Hypothalamus (tissue), 51 donors: ENCODE measurements at places on chromosomes 16 and 17.
A peak's percentile ranks its signal among the peaks of the same experiment; 100 is the strongest.

- peak; percentile 47 for DNase-seq
These were observed 727 bp downstream of the CORO7 start for GRCh38 chr16:4415538-4416199.

DNA sequence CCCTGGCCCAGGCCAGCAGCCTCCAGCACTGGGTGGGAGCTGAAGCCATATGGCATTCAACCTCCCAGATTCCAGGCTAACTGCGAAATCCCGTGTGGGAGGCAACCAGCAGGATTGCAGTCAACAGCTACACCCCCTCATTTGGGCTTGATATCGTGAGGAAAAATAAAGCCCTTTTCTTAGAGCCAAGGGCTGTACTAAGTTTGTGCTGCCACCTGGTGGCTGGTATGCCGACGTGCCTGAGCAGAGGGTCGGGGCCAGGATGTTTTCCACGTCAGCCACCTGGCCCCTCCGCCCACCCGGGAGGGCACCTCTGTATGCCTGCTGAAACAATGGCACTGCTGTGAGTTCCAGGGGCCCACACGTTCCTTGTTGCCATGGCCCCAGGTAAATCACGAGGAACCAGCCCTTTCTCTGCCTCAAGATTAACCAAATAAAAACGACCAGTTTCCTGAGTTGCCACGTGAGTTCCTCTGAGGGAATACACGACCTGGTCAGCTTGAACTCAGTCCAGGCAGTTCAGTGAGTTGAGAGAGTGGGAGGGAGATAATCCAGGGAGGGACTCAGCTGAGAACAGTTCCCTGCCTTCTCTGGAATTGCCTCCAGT is 9.0 kb downstream of the TMEM98 start:
- DNase-seq: no peak

DNA sequence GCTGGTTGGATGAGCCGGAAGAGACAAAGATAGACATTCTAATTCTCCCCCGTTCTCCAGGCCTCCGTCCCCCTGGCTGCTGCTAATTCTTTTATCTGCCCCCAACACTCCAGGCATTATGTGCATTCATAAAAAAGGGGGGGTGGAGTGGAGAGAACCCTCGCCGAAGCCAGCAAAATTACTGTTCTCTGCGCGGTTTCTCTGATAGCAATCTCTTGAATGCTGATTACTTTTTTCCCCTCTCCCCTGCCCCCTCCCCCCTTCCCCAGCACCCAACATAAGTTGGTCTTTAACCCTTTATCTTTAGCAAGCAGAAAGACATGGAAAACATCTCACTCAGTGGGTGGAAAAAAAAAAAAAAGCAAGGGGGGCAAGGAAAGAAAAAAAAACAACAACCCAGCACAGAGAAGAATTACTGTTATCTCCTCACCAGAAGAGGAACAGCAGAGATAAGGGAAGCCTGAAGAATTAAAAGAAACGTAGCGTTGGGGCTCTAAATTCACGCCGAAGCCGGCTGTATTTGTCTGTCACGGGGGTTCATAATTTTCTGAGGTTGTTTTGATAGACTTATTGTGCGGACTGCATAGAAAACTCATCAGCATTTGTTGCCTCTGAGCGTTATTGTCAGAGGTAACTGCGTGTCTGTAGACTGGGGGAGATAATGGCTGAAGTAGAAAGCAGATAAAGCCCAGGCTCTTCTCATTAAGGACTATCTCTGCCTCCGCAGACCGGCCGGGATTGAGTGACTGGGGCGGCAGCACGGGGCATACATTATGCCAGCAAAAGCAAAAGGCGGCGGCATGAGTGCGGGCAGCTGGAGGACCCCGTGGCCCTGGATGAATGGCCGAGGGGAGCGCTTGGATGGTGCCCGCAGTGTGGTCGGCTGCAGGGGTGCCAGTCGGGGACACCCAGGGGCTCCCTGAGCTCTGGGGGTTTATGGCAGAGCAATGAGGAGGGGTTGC is 126.9 kb downstream of the MRM1 start:
- no peak for DNase-seq

- no peak for DNase-seq
These were observed at the start of gene EVI2A for GRCh38 chr17:31321481-31321880. Gene EVI2A (minus strand): TSS chr17:31321622. CDS start chr17:31319013, 2,609 bp downstream.

DNA sequence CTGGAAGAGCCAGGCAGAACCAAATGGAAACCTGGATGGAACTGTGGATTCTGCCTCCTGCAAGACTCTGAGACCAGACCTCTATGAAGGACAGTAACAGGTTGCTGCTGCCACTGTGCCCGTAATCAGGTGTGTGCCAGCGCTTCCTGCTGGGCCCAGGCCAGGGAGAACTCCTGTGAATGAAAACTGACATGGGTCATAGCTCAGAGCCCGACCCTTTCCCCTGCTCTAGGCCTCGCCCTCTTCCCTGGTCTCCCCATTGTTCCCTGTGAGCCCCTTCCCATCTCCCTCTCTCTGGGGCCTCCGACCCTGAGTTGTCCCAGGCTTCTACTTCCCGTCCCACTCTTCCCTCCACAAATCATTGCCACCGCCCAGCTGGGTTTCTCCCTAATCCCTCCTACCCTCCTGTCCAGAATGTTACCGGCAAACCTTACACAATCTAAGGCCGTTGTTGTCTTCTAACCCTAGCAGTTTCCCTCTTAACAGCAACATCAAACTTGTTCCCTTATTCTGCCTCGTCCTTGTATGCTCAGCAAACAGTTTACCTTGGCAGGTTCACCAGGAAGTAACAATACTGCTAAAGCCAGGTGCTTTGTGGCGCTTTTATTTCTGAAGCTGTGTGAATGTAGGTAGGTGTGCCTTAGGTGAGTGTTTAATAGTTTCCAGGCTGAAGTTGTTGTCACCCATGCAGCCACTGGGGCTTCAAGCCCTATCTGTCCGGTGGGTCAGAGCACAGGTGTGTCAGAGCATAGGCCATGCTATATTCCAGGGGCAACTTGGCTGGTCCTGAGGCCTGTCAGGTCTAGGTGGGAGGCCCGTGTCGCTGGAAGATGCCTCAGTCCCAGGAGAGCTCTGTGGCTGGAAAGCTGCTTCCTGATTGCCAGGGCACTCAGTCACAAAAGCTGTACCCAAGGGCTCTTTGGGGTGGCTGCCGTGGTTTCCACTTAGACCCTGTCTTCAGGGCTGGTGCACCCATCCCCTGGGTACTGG is 32.0 kb downstream of the SMPD3 start:
- no peak for DNase-seq

GRCh38 chr17:17485420-17485819 is 8.6 kb downstream of the MED9 start:
- DNase-seq: no peak

DNA sequence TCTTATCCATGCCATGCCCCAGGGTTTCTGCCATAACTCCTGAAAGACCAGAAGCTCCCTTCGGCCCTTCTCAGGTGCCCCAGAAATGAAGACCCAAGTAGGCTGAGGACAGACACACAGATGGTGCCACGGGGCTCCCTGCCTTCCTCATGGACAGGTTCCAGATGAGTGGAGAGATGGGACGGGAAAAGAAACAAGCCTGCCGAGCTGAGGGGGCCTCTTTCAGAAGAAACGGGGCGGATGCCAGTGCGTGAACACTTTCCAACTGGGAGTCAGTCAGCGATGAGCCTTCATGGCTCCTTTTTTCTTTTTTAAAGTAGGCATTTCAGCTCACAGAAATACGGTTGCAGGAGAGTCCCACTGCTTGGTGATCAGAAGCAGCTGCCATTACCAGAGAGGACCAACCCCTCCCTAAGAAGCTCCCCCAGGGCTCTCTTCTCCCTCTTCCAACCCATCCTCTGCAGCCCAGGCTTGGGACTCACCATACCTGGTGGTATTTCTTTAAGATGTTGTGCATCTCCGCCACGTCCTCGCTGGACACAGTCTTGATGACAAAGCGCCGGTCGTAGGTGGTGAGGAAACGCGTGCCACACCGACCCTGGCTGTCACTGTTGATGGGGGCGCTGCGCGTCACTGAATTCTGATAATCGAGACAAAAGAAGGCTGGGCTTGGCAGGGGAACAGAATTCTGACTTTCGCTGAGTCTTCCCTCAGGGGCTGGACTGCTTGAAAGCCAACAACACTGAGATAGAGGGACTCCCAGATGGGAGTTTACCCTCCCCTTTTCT is 19.2 kb downstream of the PIP4K2B start:
- DNase-seq: no peak

DNA sequence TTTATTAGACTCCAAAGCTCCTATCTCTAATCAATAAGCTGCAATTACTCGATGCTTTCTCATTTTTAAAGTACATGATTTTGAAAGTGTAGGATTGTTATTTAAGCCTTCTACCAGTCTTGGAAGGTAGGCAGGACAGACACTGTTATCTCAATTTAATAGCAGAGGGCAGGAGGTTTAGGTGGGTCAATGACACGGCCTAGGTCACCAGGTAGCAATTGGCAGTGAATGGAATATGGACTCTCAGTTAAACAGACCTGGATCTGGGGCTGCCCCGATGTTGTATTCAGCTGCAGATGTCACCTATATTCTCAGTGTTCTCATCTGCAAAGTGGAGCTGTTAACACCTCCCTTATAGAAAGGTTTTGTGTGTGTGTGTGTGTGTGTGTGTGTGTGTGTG is 124.4 kb upstream of the ANKFN1 start:
- no peak for DNase-seq

DNA sequence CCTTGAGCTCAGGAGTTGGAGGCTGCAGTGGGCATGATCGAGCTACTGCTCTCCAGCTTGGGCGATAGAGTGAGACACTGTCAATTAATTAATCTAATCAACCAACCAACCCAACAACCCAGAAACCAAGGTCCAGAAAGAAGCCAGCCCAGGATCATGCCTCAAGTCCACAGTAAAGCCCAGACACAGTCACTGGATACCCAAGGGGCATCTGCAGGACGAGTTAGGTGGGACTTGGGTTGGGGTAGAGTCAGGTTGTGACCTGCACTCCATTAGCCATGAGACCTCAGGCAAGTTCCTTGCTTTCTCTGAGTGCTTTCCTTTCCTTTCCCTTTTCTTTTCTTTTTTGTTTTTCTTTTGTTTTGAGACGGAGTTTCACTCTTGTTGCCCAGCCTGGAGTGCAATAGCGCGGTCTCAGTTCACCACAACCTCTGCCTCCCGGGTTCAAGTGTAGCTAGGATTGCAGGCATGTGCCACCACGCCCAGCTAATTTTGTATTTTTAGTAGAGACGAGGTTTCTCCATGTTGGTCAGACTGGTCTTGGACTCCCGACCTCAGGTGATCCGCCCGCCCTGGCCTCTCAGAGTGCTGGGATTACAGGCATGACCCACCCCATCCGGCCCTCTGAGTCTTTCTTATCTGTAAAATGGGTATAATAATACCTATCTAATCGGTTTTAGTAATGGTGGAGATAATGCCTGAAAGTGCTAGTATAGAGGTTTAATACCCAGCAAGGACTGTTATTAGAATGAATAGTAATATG is 3.5 kb upstream of the HSD17B1 start:
- no peak for DNase-seq

- DNase-seq: no peak
These were observed 389 bp downstream of the DUS1L start for GRCh38 chr17:82065193-82065637.

DNA sequence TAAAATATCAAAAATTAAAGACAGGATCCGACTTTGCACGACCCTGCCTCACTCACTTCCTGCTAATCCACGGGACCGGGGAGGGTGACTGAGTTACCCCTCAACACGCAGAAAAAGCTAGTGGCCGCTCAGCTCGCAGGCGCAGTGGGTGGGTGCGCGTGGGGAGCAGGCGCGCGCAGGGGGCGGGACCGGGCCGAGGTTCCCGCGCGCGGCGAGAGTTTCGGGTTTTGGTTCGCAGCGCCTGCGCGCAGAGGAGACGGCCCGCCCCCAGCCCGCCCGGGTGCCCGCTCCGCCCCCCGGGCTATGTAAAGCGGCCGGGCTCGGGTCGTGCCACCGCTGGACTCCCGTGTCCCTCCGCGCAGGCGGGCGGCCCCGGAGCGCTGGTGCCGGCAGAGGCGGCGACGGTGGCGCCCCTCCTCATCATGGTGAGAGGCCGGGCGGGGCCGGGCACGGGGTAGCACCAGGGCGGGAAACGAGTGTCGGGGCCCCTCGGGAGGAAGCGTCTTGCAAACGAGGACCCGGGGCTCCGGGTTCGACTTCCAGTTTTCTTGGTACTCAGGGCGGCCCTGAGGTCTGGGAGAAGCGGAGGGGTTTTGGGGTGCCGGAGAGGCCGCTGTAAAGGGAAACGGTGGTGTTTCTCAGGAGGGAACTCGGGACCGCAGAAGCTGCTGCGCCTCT is at the start of gene CNP:
TSS of gene CNP (plus strand) at position 333 of the 678 bp plus-strand sequence. CDS start at position 423, 90 bp downstream.
- peak; percentile 92 for DNase-seq

GRCh38 chr17:9004132-9004960 is 17.0 kb upstream of the NTN1 start:
- DNase-seq: no peak

- no peak for DNase-seq
These were observed 70.9 kb upstream of the KIFC3 start for GRCh38 chr16:57873218-57873617.

GRCh38 chr16:68379472-68380347 is 68.6 kb downstream of the SMPD3 start:
- DNase-seq: no peak

DNA sequence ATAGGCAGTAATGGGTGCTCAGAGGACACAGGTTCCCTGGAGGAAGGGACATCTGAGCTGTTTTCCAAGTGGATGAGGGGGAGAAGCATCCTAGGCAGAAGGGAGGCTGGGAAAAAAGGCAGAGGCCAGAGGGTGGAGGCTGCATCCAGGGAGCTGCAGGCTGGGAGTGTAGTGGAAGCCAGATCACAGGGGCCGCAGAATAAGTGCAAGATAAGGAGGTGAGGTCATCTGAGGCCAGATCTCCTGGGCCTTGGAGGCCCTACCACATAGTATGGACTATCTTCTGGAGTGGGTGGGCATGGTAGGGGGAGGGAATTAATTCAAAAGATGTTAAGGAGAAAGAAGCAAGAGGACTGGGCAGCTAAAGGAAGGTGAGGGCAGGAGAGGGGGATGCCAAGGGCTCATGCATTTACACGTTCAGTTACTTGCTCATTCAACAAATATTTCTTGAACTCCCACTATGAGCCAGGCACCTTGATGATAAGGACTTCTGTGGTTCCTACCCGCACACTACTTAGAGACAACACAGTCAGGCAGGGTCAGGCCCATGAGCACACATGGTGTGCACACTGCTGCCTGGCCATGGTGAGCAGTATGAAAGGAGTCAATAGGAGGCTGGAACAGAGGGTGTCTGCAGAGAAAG is 2.4 kb upstream of the RIPOR1 start:
- no peak for DNase-seq

- no peak for DNase-seq
These were observed 20.9 kb downstream of the RGS9 start for GRCh38 chr17:65158041-65158440.

- DNase-seq: no peak
These were observed 795.1 kb upstream of the CDH8 start for GRCh38 chr16:62831235-62831850.
